ENCODE measurements at places on chromosomes 11 and 22.

- no peak for DNase-seq
Measured at GRCh38 chr11:133269267-133269666, 263.0 kb downstream of the OPCML start.

DNA sequence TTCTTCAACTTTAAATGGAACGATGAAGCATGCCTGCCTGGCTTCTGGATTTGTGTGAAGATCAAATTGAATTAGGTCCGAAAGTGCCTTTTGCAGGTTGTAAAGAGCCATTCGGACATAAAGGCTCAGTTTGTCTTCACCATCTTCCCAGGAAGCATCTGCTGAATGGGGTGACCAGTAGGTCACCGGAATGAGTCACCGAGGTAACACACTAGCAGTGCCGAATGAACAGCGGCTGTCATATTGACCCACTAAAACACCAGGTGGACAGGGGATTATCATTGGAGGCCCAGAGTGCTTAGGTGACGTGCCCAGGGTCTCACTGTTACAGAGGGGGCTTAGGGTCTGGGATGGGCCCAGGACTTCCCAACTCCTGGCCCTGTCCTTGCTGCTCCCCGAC lies 43.1 kb upstream of the MYH9 start:
- no peak for DNase-seq

- no peak for DNase-seq
Measured at GRCh38 chr11:1300121-1300520, 9.3 kb downstream of the TOLLIP start.

GRCh38 chr11:45216901-45217300 lies 69.2 kb downstream of the SYT13 start:
- DNase-seq: no peak

- no peak for DNase-seq
Measured at GRCh38 chr22:49368976-49369725, 458.5 kb downstream of the BRD1 start.

GRCh38 chr11:13260963-13261588 lies 16.5 kb upstream of the BMAL1 start:
- no peak for DNase-seq

- no peak for DNase-seq
Measured at GRCh38 chr11:35347921-35348331, 71.4 kb downstream of the SLC1A2 start.

GRCh38 chr22:46484861-46485595 lies 52.4 kb downstream of the CELSR1 start:
- no peak for DNase-seq

GRCh38 chr11:78651923-78652842 lies 77.5 kb upstream of the NARS2 start:
- no peak for DNase-seq

- no peak for DNase-seq
Measured at GRCh38 chr11:33500861-33501479, 199.7 kb downstream of the C11orf91 start.

DNA sequence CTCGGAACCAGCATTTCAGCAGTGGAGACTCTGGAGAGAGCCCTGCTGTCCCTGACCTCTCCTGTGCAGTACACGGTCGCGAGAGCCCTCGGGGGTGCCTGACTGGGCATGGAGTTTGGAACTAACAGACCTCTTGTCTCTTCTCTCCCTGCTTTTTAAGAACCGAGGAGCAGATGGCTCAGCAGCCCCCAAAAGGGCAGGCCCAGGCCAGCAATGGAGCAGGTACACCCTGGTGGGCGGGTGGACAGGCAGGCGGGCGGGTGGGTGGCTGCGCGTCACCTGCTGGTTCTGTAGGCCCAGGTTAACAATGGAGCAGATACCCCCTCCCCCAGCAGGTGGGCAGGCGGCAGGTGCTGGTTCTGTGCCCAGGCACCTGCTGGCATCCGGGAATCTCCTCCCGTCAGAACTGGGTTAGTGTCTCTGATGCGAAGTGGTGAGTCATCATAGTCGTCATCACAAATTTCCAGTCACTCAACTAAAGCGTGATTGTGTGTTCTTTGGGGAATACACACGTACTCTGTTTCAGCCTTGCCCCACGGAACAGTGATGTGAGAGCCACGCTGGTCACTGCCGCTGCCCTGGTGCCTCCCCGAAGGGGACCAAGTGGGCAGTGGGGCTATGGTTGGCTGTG lies 41.1 kb downstream of the GRAMD4 start:
- DNase-seq: no peak

DNA sequence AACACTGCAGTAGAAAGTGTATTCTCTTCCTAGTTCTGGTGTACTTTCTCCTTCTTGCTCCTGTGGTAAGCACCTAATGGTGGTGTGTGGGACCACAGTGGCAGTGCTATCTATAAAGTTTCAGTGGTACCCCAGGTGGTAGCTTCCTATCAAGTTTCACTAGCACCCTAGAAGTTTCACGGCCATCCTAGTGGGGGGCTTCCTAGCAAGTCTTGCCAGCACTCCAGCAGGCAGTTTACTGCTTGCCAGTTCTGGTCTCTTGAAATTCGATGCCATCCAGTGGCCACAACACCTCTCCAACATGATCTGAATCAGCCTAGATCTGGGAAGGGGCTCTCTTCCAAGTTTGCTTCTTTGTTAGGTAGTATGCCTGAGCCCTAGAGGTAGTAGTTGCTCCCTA lies 229.6 kb downstream of the SWAP70 start:
- no peak for DNase-seq

DNA sequence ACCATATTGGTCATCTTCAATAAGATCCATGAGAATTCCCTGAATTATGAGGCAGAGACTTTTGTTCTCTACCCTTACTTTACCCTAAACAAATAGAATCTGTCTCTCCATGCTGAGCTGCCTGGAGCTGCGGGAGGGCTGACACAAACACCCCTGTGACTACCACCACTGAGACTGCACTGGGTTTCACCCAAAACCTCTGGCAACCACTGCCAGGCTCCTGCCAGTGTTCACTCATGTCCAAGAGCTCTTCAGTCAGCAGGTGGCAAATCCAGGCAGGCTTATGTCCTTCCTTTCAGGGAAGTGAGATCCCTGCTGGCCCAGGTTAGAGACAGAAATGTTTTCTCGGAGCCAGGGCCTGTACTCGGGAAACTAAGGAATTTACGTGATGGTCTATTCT lies 1105.3 kb downstream of the LRRC4C start:
- DNase-seq: no peak

DNA sequence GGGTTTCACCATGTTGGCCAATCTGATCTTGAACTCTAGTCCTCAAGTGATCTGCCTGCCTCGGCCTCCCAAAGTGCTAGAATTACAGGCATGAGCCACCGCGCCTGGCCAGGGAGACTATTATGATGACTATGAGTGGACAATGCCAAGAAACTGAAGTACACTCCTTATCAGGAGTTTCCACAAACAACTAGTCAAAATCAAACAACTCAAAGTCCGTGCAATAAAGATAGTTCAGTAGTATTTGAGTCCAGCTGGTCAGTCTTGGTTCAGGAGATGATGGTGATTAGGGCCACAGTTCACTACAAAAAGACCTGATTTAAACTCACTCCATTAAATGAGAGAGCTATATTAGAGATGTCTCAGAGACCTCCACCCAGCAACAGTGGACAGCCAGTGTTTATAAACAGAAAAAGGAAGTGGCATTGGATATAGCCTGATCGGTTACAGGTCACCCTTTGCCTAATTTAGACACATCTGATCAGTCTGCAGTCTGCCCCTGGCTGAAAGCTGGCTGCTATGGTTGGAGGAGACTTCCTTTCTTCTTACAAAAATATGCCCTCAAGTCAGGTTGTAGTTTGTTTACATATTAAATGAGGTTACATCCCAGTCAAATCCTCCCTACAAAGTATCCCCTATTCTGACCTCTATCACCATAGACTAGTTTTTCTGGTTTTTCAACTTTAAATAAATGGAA lies 17.0 kb downstream of the CD3E start:
- no peak for DNase-seq

GRCh38 chr11:32671051-32671450 lies 87.4 kb downstream of the EIF3M start:
- DNase-seq: no peak

- DNase-seq: no peak
Measured at GRCh38 chr11:30960387-30960992, 374.3 kb upstream of the MPPED2 start.

DNA sequence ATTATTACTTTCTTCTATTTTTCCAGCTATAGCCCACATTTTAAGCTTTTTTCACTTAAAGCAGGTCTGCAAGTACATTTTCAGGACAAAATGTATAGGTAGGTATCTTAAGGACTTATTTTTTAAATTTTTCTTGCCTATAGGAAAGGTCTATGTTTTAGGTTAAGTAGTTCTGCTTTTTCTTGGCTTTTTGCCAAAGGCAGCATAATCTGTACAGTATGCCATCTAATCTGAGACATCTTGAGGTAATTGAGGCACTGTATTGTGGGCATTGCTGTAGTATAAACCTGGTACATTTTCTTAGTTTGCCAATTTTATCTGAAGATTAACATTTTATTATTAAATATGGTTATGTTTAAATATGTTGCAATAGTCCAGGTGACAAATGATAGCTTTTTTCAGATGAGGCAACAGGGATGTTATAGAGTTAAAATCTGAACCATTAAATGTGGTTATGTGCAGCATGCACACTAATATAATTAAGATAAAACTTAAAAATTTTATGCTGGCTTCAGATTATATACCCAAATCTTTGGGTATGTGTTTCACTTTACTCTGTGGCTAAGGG lies 42.9 kb downstream of the QSER1 start:
- DNase-seq: no peak

DNA sequence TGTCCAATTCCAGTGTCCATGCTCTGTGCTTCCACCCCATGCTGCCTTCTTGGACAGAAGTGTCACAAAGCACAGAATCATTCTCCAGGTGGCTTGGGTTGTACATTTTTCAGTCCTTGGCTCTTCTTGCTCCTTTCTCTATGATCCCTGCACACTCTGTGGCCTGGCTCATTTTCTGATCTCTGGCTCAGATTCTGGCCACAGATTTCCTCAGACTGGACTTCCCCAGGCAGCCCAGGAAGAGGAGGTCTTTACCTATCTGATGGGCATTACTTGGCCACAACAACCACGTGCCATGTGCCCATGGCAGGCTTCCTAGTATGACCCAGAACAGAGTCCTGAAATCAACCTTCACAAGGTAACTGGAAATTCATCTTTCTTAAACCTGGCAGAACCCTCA lies 27.2 kb downstream of the SYTL2 start:
- no peak for DNase-seq

- DNase-seq: no peak
Measured at GRCh38 chr11:120120805-120121335, 17.0 kb downstream of the TRIM29 start.

DNA sequence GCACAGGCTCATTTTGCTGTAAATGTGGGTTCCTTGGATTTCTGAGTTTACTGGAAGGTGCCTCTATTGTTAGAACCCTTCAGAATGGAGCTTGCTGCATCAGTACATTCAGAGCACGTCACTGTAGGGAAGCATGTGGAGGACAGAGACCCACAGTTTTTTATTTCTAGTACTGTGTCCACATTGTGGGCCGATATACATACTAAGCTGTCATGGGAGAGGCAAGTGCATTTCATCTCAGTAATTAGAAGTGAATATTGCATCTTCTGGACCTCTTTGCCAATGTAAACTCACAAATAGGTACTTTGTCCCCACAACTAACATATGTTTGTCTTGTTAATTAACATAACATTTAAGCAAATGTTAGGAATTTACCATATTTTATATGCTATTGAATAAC lies 139.7 kb downstream of the NAV2 start:
- DNase-seq: no peak

DNA sequence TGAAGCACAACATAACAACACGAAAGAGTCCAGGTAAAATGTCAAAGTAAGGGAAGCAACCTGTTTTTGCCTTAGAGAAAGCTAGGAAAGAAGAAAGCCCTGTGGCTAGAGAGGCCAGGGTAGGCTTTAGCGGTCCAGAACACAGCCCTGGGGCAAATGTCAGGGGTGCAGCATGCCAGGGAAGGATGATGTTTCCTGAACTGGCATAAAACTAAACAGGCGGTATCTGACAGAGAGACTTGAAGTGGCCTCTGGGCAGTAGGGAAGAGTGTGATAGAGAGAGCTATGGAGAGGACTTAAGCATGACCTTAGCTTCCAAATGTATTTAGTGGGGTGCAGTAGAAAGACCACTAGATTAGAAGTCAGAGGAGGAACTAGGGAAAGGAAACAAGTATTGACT lies 103.5 kb downstream of the KCNC1 start:
- no peak for DNase-seq

GRCh38 chr11:100684101-100685065 lies 2.7 kb upstream of the ARHGAP42 start:
- no peak for DNase-seq

DNA sequence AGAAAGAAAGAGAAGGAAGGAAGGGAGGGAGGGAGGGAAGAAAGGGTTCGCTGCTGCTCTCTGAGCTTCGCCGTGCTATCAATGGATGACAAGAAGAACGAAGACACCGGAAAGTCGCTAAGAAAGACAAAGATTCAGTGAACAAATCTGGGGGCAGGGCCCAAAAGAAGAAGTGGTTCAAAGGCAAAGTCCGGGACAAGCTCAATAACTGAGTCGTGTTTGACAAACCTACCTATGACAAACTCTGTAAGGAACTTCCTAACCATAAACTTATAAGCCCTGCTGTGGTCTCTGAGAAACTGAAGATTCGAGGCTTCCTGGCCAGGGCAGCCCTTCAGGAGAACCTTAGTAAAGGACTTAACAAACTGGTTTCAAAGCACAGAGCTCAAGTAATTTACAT lies 2.9 kb upstream of the TTLL1 start:
- DNase-seq: no peak
